WTC11 (cell line): ENCODE measurements at places on chromosomes 4 and X.

- no peak for DNase-seq
Measured at GRCh38 chr4:105236916-105237311, 90.2 kb downstream of the TET2 start.

DNA sequence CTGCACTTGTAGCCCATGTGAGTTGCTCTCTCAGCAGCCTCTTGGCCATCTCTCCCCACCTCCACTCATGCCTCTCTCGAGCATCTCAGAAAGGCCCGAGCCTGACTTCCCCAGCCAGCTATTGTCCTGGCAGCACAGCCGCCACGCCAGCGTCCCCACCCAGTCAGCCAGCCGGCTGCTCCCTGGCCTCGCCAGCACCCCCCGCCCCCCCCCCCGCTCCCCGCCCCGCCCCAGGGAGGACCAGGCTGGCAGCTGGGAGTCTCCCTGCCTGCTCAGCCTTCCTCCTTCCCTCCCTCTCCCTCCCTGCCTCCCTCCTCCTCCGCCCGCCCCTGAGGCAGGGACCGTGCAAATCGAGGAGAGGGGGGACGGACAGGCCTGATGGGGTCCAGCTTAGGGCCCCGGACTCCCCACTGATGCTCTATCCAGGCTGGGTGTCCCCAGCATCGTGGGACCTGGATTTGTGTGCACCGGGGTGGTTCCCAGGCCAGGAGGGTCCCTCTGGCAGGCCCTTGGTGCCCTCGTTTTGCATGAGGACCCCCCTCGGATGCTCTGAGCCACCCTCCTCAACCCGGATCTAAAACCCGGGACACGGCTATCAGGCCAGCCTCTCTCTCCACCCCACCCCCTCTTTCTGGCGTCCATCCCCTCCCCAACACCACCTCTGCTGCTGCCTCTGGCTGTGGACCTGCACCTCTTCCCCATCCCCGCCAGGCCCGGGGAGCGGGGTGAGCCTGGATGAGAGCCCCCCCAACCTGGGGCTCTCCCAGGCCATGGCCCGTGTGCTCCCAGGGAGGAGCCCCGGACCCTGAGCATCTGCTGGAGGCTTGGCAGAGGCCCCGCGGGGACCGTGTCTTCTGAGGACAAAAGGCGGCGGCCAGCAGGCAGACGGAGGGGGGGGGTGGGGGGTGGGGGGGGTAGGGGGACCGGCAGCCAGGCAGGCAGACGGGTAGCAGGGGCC, at the start of gene GPR173:
Gene GPR173 (plus strand): TSS at position 621 of the 958 bp plus-strand sequence. CDS start 27,833 bp downstream, outside the sequence.
- peak; percentile 57 for DNase-seq

DNA sequence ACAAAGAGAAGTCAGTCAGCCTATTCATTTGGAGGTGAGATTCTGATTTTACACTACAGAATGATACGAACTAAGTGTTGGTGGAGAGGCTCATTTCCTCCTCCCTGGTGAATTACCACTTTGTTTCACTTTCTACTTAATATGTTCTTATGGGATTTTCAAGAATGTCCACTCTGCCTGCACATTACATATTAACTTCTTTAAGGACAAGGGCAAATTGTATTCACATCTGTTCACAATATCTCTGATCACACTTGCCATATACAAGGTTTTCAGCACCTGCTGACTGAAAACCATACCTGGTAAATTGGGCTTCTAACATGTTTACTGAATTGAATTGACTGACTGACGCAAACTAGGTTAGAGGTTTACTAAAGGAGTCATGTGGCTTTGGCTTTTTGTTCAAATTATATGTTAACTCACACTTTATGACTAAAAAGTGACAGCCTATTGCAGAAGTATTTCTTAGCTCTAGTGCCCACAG, 188.4 kb upstream of the MBNL3 start:
- no peak for DNase-seq

- no peak for DNase-seq
Measured at GRCh38 chrX:119427024-119427794, 28.1 kb downstream of the SLC25A43 start.

DNA sequence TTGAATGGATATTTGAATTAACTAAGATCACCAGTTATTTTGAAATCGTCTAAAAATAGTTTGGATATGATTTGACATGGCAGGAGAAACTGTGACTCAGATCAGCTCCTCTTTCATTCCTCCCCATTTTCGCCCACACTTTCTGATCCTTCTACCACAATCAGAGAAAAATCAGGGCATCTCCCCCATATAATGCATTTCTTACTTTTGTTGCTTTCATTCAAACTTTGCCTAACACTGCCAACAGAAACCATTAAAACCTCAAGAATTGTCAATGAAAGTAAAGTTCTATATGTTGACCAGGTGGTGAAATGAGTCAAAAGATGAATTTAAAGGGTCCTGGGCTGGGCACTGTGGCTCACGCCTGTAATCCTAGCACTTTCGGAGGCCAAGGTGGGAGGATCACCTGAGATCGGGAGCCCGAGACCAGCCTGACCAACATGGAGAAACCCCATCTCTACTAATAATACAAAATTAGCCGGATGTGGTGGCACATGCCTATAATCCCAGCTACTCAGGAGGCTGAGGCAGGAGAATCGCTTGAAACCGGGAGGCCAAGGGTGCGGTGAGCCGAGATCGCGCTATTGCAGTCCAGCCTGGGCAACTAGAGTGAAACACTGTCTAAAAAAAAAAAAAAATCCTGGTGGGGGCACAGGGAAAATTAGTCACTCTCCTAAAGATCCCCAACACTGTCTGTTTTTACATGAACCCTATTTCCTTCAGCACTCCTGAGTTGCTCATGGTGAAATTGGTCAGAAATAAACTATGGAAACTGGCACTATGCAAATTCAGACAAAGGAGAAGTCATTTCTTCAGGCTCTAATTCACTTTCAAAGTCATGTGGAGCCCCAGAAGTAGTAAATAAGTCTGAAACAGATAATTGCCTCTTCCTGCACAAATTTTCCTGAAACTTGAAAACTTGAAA, 122.8 kb upstream of the NOCT start:
- no peak for DNase-seq

DNA sequence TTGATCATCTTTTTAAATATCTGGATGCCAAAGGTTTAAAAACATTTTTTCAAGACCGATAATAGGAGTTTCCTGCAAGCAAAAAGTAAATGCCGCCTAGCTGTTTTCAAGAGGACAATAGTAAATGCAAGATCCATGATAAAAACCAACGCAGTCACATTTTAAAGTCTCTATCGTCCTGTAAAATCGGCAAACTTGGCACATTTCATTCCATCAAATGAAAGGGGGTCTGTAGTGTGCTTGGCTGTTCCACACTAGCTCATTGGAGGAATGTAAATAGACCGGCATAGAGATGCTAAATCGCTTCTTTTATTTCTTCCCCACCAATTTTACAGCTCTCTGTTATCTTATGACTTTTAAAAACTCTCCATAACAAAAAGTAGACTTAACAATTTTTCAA, 202.2 kb downstream of the NLGN4X start:
- DNase-seq = no peak

- DNase-seq = no peak
Measured at GRCh38 chr4:119118397-119118796, 17.2 kb upstream of the MYOZ2 start.

DNA sequence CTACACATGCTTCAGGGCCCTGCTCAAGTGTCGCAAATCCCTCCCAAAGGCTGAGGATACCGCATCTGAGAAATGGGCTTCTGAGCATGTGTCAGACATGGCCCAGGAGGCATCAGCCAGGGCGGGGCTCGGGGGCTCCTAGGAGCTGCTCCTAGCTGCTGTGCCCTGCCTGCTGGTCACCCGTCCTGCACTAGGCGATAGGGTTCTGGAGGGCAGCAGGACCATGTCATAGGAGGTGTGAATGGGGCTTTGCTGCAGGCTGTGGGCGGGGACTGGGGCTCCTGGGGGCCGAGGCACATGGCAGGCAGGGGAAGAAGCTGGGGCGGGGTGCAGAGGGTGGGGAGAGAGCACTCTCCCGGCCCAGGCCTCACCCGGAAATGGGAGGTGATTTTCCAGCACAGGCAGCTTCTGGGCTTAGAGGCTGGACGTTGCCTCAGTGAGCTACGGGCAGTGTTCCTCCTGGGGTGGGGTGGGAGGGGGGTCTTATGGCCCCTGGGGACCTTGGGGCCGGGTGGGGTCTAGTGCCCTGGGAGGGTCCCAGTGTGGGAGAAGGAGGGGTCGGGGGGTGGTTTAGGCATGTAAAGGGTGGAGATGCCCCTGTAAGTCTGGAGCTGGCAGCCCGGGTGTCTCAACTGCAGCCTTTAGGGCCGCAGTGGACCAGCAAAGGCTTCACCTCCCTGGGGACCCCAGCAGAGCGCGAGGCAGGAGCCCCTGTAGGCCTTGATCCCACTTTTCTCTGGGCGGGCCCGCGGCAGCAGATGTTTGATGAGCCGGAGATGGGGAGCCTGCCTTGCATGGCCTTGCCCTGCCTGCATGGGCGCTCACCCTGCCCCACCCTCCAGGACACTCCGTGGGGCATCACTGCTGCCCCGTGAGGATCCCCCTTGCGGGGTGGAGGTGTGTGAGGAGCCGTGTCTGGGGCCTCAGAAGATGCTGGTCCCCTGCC, 98.6 kb upstream of the LRPAP1 start:
- DNase-seq = no peak

DNA sequence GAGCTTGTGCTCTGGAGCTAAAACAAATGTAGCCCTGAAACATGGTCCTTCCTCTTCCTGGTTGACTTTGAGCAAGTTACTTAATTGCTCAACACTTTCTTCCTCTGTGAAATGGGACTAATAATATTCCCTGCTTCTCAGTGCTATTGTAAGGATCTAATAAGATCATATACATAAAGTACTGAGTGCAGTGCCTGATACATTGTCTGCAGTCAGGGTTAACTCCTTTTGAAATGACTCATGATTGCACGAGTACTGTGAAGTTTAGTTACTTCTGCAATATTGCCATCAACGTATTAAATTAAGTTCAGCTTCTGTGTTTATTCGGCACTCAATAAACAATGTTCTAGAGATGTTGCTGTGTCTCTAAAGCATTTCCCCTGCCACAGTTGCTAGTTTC, 91.8 kb upstream of the HPRT1 start:
- no peak for DNase-seq

GRCh38 chrX:2577844-2578466, 77.2 kb upstream of the DHRSX start:
- no peak for DNase-seq

- DNase-seq = no peak
Measured at GRCh38 chr4:72858328-72858727, 211.2 kb downstream of the COX18 start.

GRCh38 chrX:24682739-24683432, 10.8 kb upstream of the POLA1 start:
- DNase-seq = no peak
